ENCODE measurements at places on chromosomes 7 and 10. TPM values are rescaled to one million over a fixed set of nuclear protein-coding genes. Genes with fewer than 3 reads are reported as not detected.

SPDYE11 gene
- not detected for total RNA-seq

PGAM1 gene
- total RNA-seq = 157 TPM

STK31 gene
- total RNA-seq = 2.1 TPM

CTAGE8 gene
- total RNA-seq = 4.3 TPM

HTR5A gene
- total RNA-seq = not detected

PRKCQ gene
- total RNA-seq = 0.73 TPM

OR2A42 gene
- total RNA-seq = not detected

FZD1 gene
- 3.2 TPM for total RNA-seq

RSPH10B2 gene
- 0.29 TPM for total RNA-seq

DNA sequence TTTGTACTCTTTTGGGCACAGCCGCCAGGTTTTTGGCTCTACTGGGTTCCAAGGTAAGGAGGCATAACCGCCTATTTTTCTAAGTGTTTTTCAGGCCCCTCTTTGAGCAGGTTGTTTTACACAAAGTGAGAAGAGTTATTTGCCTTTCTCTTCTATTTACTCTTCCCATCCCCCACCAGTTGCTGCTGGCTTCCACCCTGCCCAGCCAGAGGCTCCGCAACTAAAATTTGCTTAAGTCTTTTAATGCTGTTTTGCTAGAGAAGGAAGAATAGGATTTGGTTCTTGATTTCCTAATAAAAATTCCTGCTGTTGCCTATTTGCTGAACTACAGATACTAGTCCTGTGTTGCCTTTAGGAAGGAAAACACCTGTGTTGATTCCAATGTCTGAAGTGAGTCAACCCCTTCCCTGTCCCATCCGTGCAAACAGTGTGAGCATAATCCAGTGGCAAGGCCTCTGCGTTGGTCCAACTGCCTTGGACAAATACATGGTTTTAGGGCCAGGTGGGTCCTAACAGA, 1.9 kb downstream of the PLA2G12B start:
- no peak for DNase-seq

DNA sequence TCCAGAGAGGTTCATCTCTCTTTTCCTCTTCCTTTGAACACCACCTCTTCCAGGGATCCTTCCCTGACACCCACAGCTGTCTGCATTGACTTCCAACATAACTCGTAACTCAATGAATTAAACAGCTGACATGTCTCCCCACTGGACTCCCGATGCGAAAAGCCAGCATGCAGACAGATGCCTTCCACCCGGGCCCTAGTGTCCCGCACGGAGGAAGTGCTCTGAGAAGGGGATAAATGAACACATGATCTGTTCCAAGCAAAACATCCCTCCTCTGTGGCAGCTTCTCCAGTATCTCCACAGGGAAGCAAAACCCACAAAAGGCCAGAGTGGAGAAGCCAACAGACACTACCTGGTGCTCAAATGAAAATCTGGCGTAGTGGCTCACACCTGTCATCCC, 28.3 kb downstream of the OGDHL start:
- no peak for DNase-seq

DNA sequence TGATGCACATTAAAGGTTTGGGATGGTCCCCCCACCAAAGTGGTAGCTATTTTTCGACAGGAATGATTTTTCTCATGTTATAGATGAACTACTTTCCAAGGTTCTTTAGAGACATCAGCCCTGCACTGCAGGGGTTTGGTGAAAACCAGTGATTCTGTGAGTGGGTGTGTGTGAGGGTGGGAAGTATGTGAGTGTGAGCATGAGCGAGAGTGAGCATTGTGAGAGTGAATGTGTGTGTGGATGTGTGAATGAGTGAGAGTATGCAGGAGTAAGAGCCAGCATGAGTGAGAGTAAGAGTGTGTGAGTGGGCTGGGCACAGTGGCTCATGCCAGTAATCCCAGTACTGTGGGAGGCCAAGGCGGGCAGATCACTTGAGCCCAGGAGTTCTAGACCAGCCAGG, 75.0 kb downstream of the GOLGA7B start:
- DNase-seq = no peak

DNA sequence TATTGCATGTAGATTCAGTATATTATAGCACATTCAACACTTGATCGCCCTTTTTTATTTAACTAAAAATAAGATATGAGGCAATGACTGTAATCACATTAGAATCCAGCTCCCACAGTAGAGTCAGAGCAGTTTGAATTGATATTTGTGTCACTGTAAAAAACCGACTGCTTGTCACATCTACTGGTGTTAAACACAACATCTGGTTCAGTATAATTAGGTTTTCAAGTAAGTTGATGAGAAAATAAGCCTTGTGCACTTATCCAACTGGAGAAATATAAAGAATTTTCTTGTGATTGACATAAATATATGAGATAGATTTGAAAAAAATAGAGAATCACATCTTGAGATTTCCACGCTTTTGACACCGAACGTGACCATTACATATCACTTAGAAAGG, 69.0 kb downstream of the CHRM2 start:
- DNase-seq = no peak

- DNase-seq = no peak
Measured at GRCh38 chr7:6209340-6209739, 63.1 kb downstream of the CYTH3 start.

GRCh38 chr10:12448340-12448728, 99.0 kb downstream of the CAMK1D start:
- DNase-seq = no peak

- no peak for DNase-seq
Measured at GRCh38 chr7:122123746-122124145, 20.3 kb downstream of the AASS start.

DNA sequence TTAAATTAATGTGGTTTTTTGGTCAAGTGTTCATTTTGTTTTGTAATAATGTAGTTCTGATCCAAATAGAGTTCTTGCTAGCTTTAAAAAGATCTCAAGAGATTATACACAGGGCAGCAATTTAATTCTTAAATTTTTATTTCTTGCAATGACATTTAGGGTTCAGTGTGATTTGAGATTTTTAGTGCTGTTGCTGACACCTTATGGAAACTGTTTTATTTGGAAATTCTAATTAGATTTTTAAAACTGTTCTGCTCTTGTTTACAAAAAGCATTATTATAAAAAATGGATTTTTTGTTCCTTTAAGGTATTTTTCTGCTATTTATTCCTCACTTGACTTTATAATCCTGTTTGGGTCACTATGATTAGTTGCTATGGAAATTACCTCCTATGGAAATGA, 72.1 kb downstream of the RTKN2 start:
- no peak for DNase-seq

DNA sequence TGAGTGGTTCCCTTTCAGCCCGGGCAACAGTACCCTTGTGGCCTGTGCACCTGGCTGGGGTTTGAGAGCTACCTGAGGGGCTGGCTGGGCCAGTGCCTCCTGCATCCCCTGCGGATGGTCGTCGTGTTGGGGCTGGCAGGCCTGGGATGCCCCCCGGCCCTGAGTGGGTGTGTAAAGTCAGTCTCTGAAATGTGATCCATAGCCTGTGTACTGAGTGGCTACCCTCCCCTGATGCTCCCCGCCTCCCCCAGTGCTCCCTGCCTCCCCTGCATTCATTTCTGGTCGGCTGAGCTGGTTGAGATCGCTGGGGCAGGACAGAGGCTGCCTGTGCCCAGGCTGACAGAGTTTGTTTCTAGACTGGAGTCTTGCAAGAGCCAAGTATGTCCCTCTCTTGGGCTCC, 9.3 kb downstream of the ZNF316 start:
- DNase-seq = no peak

- no peak for DNase-seq
Measured at GRCh38 chr7:108157606-108158335, 27.6 kb upstream of the LAMB4 start.

GRCh38 chr10:26821699-26822570, 38.8 kb downstream of the ABI1 start:
- DNase-seq = no peak

DNA sequence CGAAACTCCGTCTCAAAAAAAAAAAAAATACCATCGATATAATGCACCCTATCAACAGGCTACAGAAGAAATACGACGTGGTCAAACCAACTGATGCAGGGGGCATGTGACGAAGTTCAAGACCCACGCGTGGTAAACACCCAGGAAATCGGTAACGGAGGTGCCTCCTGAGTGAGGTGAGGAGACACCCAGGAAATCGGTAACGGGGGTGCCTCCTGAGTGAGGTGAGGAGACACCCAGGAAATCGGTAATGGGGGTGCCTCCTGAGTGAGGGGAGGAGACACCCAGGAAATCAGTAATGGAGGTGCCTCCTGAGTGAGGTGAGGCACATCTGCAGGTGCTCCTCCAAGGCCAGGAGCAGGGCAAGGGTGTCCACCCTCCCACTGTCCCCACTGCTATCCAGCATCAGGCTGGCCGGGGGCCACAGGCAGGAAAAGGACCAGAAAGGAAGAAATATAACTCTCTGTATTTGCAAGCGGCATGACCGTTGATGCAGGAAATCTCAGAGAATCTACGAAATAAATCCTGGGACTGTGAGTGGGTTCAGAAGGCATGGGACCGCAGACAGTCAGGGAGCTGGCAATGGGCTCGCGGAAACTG, 10.7 kb upstream of the GPR146 start:
- DNase-seq = no peak

GRCh38 chr7:157525491-157525915, 188.7 kb downstream of the DNAJB6 start:
- no peak for DNase-seq

DNA sequence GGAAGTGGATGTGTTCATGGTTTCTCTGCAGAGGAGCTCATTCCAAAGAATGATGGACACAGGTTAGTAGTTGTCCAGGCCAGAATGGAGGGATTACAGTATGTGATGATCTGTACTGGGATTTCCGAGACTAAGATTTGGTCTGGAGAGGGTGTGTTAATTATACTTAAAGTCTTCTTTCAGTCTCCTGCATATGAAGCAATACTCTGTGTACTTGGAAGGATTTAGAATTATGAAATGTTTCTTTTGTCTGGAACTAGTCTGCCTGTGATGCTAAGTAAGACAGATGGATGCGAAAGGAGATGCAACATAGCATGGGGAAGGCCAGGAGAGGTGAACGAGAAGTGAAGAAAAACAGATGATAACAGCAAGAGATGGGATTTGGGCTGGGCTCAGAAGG, 305.1 kb upstream of the LYZL1 start:
- DNase-seq = no peak

All from Calu3 (cell line).